ENCODE measurements at places on chromosomes 11 and 22.

DNA sequence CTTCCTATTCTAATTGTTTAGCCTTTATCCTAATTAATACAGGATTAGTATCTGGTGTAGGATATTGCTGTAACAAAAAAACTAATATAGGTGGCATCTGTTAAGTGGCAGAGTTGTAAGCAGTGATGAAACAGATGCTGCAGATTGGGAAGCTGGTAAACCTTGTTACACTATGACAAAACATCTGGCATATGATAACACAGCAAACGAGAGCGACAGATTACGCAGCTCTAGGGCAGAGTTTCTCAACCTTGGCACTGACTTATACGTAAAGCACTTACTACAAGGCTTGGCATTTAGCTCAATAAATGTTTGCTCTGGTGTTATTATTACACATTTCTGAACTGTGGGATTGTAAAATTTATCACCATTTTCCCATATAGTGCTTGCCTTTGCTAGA is 137.0 kb downstream of the ATG16L2 start:
- DNase-seq, result peak; percentile 48

DNA sequence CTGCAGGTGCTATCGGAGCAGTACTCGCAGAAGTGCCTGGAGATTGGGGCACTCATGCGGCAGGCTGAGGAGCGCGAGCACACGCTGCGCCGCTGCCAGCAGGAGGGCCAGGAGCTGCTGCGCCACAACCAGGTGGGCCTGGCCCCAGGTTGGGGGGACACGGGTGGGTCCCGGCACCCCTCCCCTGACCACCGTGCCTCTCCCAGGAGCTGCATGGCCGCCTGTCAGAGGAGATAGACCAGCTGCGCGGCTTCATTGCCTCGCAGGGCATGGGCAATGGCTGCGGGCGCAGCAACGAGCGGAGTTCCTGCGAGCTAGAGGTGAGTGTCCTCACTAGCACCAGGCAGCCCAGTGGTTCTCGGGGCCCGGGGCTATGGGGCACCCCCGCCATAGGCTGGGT is 38.7 kb upstream of the GCAT start:
- DNase-seq, result no peak

DNA sequence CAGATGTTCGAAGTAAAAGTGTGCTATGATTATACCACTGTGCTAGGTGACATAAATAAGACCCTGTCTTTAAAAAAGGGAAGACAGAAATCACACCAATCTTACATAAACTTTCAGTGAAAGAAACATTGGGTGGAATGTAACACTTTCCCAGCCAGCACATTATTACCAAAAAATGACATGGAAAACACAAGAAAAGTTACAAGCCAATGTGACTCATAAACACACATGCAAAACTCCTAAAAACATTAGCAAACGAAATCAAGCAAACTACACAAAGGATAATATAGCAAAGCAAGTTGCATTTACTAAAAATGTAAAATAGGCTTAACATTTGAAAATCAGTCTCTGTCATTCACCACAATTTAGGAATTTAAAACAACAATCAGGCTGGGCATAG is 47.0 kb downstream of the SBF2 start:
- DNase-seq, result no peak

DNA sequence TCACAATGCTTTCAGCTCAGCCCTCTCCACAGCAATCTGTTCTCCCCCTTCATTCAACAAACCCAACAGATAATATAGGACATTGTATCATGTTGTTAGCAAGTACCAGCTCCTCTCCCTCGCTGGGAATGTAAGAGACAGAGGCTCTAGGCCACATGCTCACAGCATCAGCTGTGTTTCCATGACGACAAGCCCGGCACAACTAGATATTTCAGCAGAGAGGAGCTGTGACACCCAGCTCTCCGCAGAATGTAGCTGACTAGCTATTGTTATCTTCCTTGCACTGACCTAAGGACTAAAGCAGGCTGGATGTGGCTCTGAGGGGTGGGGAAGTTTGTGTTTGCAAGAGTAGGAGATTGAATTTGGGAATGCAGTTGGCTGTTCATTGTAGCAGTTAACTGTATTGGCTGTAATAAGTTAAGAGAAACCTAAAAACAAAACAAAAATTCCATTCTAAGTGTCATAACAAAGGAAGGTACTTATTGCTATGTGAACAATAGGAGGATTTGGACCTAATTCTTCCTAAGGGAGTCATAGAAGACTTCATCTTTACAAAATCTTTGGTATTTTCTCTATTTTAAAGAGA is 28.0 kb upstream of the RRAS2 start:
- DNase-seq, result no peak

- no peak for DNase-seq
These were observed 83.9 kb upstream of the TIMP3 start for GRCh38 chr22:32717337-32718240.

GRCh38 chr22:17549655-17550054 is 13.6 kb upstream of the SLC25A18 start:
- no peak for DNase-seq

Data from mammary epithelial cell (primary cell).